ENCODE measurements at places on chromosomes 2 and 18.

DNA sequence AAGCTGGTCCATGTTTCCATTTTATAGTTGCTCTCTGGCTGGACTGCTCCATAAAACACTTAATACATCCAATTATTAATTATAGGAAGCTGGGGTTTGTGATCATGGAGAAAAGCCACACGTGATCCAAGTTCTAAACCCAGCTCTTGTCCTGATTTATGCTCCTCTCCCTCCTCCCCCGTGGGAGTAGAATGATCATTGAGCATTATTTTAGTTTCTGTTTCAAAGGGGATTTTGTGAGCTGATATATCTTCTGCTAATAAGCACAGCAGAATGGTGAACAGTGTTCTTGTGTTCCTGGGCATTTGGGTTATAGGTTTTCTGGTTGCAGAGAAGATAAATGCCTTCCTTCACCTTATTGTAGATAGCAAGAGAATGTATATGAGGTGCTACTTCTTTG, 135.7 kb upstream of the TMEM200C start:
- DNase-seq, result no peak

DNA sequence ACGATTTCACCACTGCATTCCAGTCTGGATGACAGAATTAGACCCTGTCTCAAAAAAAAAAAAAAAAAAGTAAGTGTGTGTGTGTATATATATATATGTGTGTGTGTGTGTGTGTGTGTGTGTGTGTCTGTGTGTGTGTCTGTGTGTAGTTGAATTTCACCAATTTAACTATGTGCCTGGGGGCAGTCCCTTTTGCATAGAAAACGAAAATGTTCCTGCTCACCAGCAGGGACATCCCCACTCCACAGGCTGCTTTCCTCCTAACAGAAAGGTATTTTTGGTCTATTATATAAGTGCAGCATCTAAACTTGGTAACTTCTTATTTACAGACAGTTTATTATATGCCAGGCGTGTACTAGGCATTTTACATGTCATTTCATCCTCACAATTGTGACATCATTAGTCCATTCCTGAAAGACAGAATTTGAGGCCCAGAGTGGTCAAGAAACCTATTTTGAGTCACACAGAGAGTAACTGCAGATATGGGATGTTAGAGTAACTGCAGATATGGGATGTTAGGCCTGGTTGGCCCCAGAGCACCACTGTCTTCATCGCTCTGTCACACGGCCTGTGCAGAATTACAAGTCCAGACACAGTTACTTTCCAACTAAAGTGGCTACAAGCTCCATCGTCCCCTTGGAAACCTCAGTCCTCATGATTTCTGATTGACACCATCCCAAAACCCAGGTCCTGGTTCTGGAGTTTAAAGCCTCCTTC, 9.3 kb upstream of the TTL start:
- no peak for DNase-seq

DNA sequence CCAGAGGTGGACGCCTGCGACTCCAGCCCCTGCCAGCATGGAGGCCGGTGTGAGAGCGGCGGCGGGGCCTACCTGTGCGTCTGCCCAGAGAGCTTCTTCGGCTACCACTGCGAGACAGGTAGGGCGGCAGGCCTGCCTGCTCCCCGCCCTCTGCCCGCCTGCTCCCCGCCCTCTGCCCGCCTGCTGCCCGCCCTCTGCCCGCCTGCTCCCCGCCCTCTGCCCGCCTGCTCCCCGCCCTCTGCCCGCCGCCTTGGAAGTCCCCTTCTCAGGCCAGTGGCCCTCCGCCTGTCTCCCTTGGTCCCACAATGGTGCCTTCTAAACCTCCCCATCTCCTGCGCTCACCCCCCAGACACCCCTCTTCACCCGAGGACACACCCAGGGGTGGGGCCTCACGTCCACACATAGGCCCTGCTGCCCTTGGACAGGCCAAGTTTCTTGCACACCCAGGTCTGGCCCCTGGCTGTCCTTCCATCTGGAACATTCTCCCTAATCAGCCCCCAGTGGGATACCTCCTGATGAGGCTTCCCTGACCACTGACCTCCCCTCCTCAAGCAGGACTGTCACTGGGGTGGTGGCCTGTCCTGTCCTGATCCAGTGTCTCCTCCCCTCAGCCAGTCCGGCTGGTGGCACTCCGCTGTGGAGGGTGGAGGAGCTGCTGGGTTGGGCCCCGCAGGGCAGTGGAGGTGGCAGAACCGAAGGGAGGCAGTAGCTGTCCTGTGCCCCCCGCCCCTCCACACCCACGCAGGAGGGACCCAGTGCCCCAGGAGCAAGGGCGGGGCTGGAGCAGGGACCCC, 37.9 kb downstream of the MTERF4 start:
- DNase-seq, result no peak

DNA sequence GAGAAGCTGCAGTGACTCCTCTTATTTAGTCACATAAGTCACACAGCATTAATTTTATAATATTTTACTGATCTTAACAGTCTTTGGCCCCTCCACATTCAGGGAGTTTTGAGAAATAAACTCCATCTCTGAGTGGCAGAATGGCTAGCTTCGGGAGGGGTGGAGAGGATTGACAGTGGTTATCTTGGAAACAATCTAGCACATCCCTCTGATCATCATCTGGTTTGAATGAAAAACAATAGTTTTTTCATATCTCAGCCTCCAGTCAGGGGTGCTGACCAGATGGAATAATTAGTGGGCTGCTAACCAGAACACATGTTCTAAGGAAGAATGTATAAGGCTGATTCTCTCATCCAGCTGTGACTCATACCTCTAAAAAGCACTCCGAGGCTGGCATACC, 477.5 kb downstream of the DPP10 start:
- no peak for DNase-seq

- DNase-seq, result no peak
These were observed 15.8 kb downstream of the PKDCC start for GRCh38 chr2:42063431-42064171.

GRCh38 chr2:152284398-152284797, 50.6 kb upstream of the FMNL2 start:
- no peak for DNase-seq

DNA sequence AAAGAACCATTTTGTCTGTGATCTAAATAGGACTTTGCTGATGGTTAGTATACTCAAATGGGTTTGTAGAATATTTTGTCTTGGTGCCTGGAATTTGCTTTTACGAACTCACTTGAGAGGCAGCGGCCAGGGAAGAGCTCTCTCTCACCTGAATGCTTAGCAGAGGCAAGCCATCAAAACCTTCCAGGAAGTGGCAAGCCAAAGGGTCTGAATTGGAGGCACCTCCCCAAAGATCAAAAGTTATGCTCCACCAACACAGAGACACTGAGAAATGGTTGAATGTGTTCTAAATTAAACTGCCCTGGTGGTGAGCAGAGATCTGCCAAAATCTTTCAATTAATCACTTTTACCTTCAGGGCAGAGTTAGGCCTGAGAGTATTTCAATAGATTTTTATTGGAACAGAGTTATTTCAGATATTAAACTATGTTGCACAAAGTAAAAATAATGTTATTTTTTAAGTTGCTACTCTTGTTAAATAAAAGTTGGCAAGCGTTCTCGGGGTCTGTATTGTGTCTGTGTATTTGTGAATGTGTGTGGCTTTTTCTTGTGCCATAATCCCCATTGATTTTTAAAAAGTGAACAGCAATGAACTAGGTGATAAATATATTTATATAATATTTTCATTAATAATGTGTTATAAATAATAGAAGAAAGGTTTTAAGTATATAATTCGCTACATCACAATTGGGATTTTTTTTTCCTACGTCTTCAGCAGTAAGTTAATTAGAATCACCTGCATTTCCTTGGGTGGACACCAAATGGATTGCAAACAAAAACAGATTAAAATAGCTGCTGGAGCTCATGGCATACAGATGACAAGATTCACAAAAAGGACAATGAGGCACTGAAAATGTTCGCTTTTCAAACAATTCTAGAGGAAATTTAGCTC, 416.1 kb downstream of the ARHGAP15 start:
- DNase-seq, result no peak

GRCh38 chr2:16338026-16338425, 327.6 kb downstream of the CYRIA start:
- DNase-seq, result no peak

- no peak for DNase-seq
These were observed 58.2 kb downstream of the CAB39 start for GRCh38 chr2:230770804-230771203.

GRCh38 chr2:234967201-234967869, 15.5 kb downstream of the SH3BP4 start:
- DNase-seq, result no peak

GRCh38 chr2:105127289-105127915, 89.5 kb downstream of the MRPS9 start:
- DNase-seq, result no peak

DNA sequence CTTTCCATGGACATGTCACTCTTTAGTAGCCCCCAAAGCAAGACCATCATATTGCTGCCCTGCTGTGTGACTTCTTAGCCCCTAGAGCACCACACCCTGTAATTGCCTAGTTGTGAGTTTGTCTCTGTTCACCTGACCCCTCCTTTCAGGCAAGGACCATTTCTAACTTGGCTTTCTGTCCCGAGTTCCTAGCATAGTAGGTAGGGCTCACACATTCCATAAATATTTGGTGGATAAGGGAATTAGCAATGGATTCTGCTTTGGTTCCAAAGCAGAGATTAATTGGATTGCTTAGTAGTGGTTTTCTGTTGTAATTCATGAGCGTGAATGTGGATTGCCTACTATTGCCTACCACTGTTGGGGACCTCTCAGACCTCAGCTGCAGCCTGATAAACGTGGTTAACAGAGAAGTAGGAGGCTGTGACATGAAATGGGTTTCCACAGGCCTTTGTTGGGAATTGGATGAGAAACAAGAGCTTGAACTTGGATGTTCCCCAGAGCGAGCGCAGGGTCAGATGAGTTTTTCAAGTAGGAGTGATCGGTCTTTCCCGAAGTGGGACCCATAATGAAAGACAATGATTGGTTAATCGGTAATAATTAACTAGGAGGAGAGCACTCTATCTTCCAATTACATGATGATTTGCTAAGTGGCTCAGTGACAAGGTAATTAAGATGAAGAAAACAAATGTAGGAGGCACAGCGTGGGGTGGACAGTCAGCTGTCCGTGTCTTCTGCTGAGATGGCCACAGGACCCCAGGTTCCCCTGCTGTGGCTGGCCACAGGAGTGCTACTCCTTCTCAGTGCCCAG, 13.4 kb upstream of the UGT1A1 start:
- DNase-seq, result no peak

GRCh38 chr2:39836638-39837037, 57.6 kb upstream of the THUMPD2 start:
- no peak for DNase-seq

DNA sequence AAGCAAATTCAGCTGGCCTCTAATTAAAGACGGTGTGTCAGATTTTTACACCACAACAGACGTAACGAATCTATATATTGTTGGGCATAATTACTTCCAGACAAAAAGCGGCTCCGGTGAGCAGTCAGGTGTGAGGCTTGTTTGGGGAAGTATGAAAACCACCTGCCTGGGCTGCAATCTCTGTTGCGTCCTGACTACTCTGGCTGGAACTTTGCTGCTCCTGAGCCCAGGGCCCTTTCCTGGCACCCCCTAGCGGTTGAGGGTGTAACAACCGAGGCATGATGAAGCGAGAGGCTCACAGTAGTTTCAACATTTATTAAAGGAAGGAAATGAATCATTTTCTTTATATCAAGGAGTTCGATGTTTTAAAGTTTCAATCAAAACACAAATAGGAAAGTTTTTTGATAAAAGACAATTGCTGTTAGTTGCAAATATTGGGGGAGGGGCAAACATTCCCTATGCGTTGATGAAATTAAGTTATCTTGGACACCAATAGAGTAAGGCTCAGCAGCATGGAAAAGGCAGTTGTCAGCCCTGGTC, 10.6 kb upstream of the ITGB6 start:
- peak; percentile 57 for DNase-seq

DNA sequence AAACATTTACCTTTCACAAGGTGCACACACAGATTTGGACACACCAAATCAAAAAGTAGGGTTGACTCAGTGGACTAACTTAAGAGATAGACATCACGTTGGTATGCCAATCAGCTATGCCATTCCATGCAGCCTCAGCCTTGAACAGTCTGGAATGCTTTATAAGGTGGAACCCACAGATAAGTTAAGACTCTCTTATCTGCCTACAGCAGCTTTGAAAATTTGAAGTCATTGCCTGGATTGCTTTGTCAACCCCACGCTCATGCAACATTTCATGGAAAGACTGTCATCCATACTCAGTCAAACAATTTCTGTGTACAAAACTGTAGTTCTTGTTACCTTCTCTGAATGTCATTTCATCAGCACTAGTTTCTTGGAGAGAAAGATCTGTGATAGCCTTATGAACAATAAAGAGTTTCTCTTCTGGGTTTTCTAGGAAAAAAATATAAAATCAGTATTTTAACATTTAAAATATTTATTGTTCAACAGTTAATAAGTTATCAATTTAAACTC, 1.2 kb downstream of the ERMN start:
- DNase-seq, result no peak

Measured in GM18507 (cell line).